Midbrain (tissue), 1 donor: ENCODE measurements at places on chromosomes 5 and 9.

GRCh38 chr5:141182248-141182647 lies at the start of gene PCDHB16:
Gene PCDHB16, plus strand, starts transcription at chr5:141182387. Its CDS starts 173 bp downstream, at chr5:141182560.
- peak; percentile 48 for DNase-seq

DNA sequence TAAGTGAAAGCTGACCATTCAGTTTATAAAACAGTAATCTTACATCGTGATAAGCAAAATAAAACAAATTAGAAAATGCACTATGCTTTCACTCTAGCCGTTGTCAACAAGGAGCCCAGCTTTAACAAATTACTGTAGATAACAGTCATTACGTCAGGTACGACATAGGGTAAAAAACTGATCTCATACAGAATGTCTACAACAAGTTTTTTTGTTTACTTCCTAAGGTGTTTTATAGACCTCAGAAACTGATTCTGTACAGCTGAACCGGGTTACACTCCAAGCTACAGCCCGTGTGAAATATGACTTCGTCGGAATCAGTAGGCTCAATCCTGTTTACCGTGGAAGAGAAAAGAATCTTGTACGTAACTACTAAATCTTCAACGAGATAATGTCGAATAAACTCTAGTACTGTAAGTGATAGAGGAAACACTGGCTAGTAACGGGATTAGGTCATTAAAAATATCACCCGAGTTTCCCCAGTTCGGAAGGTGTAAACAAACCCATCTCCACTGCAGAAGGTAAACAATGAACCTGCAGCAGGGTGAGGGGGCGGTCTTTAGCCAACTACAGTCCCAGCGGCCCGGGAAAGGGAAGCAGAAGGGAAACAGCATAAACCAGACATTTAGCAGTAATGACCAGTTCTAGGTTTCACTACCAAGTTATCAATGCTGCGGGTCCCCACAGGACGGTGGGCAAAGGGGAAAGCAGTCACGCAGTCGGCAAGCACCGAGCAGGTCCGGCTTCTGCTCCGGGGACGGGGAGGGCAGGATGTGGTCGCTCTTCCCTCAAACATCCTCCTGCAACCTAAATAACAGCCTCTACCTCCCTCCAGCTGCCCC lies 1.1 kb downstream of the RICTOR start:
- DNase-seq, result peak; percentile 50

- no peak for DNase-seq
Observed at GRCh38 chr5:79436821-79437220, 77.1 kb downstream of the HOMER1 start.

DNA sequence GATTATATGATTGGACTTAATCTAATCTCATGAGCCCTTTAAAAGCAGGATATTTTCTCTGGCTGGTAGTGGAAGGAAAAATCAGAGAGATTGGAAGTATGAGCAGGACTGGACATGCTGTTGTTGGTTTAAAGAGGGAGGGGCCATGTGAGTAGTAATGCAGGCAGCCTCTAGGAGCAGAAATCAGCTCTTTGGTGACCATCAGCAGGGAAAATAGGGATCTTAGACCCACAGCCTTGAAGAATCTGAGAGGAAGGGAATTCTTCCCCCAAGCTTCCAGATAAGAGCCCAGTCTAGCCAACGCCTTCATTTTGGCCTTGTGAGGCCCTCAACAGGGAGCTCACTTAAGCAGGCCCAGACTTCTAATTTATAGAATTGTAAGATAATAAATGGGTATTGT lies 9.5 kb downstream of the SH3GL2 start:
- no peak for DNase-seq
